Right lobe of liver (tissue), 6 donors: ENCODE measurements at places on chromosomes 2 and 18. TPM values are rescaled to one million over a fixed set of nuclear protein-coding genes. Genes with fewer than 3 reads are reported as not detected.
A peak's percentile ranks its signal among the peaks of the same experiment; 100 is the strongest.

- no peak overlapping the region for H3K27ac ChIP-seq
- no peak overlapping the region for H3K4me3 ChIP-seq
- no peaks in the 10 kb centered on the region for H3K36me3 ChIP-seq
- no peak for DNase-seq
- H3K4me1 ChIP-seq = no peaks in the 10 kb centered on the region
Measured at GRCh38 chr2:36553683-36554082, 44.3 kb downstream of the FEZ2 start.

DNA sequence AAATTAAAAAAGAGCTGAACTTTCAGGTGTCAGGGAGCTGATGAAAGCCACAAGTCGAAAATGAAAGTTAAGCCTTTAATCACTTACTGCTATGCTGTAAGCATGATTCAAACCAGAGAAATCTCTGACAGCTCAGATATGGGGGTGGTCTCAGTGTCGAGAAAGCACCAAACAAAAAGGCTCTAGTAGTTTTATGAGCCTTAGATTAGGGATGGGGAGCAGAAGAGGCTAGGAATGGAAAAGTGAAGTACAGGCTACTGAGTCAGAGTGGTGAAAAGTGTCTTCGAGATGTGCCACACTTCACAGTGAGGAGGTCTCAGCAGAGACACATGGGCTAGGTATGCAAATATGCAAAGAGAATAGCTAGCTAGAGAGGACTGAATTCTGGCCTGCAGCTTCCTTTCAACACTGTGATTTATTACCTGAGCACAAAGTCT lies 482.2 kb downstream of the SPAG16 start:
- no peak overlapping the region for H3K27ac ChIP-seq
- H3K36me3 ChIP-seq = no peaks in the 10 kb centered on the region
- H3K27me3 ChIP-seq = no peaks in the 10 kb centered on the region
- DNase-seq = no peak
- no peaks in the 10 kb centered on the region for H3K4me1 ChIP-seq
- no peak overlapping the region for H3K4me3 ChIP-seq

The ASAP2 gene
- 4.2 TPM for total RNA-seq

DNA sequence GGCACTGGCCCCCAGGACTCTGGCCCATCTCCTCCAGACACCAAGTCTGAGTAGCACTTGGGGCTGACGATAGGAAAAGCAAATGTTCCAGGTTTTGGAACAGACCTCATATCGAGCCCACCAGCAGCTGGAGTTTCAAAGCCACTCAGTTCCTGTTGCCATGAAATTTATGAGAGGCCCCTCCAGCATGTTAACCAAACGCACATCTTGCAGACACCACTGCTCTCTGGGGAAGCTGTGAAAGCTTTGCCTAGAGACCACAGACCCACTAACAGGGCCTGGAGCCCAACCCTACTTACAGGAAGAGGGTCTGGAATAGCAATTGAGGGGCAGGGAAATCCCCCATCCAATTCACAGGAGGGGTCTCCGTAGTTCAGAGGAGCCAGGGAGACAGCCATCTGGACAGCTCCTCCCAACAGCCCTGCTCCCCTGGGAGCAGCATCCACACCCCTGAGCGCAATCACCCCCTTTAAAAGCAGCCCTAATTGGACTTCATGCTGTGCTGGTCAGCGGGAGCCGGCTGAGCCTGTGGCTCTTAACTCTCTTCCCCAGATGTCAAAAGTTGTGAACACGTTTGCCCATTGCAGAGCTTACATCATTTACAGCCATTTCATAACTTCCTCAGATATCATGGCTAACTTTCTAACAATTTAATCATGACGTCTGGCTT lies 81.3 kb downstream of the TGFA start:
- H3K27ac ChIP-seq = no peak overlapping the region
- no peaks in the 10 kb centered on the region for H3K4me1 ChIP-seq
- no peaks in the 10 kb centered on the region for H3K27me3 ChIP-seq
- no peaks in the 10 kb centered on the region for H3K36me3 ChIP-seq
- DNase-seq = no peak

The CFAP65 gene
- not detected for total RNA-seq

DNA sequence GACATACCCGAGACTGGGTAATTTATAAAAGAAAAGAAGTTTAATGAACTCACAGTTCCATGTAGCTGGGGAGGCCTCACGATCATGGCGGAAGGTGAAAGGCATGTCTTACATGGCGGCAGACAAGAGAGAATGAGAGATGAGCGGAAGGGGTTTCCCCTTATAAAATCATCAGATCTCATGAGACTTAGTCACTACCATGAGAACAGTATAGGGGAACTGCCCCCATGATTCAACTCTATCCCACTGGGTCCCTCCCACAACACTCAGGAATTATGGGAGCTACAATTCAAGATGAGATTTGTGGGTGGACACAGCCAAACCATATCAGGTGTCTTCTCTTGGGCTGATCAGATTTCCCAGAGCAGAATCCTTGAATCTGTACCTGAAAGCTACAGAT lies 617.3 kb upstream of the ID2 start:
- no peaks in the 10 kb centered on the region for H3K27me3 ChIP-seq
- DNase-seq = no peak
- no peak overlapping the region for H3K4me3 ChIP-seq
- H3K4me1 ChIP-seq = no peaks in the 10 kb centered on the region
- H3K27ac ChIP-seq = no peak overlapping the region
- H3K36me3 ChIP-seq = no peaks in the 10 kb centered on the region

The CD207 gene
- not detected for total RNA-seq

DNA sequence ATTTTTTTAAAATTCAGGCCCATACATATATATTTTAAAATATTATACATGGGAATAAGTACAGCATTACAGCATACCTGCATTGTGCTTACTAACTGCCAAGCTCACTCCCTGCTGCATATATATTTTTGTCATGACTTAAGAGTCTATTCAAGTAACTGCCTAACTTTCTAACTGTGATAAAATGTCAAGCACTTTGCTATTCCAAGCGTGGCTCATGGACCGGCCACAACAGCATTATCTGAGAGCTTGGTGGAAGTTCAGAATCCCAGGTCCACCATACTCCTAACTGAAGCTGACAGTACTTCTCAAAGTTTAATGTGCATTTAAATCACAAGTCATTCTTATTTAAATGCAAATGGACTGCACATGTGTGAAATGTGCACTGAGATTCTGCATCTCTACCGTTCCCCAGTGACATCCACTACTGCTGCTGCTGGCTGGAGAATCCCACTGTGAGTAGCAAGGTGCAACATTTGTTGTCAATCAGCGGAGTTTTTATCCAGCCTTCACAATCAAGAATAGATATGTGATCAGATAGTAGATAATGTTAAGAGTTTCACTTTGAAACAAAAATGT lies 79.1 kb downstream of the DYM start:
- no peak overlapping the region for H3K27ac ChIP-seq
- no peak for DNase-seq
- H3K36me3 ChIP-seq = peaks cover 2% of the 10 kb centered on the region
- no peaks in the 10 kb centered on the region for H3K27me3 ChIP-seq
- H3K4me1 ChIP-seq = no peaks in the 10 kb centered on the region

GRCh38 chr2:117850015-117850414 lies 35.5 kb downstream of the DDX18 start:
- no peaks in the 10 kb centered on the region for H3K4me1 ChIP-seq
- H3K36me3 ChIP-seq = no peaks in the 10 kb centered on the region
- no peaks in the 10 kb centered on the region for H3K27me3 ChIP-seq

- peak within 1 kb of the TSS; percentile 74 for H3K27ac ChIP-seq
- H3K4me1 ChIP-seq = peaks cover 7% of the 10 kb centered on the region
- peak; percentile 59 for DNase-seq
- no peaks in the 10 kb centered on the region for H3K27me3 ChIP-seq
Measured at GRCh38 chr2:133568172-133568571, at the start of gene NCKAP5. Gene NCKAP5 (minus strand): TSS chr2:133568463. CDS start chr2:133517526, 50,937 bp downstream.

DNA sequence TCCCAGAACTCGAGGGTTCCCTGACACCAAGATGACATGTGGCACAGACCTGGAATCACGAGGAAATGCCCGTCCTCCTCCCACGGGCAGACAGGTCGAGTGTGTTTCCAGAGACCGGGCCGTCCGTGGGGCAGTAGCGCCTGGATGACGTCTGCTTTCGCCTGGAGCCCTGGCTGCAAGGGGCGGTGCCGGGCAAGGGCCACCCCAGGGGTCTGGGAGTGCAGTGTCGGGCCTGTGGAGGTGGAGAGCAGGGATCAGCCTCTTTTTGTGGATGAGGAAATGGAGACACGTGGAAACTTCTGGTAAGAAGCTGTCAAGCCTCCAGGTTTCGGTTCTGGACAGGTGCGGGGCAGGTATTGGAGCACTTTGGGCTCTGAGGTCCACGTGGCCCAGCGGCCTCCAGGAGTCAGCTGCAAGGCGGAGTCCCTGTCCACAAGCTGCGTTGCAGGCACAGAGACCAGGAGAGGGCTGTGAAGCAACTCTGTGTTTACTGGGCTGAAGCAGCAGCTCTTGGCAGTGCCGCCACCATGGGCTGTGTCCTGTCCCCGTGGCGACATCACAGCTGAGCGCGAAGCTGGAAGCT lies 25.6 kb downstream of the NFATC1 start:
- H3K27me3 ChIP-seq = no peaks in the 10 kb centered on the region
- no peaks in the 10 kb centered on the region for H3K36me3 ChIP-seq
- no peak overlapping the region for H3K27ac ChIP-seq
- DNase-seq = no peak
- H3K4me3 ChIP-seq = no peak overlapping the region

The PID1 gene
- 73.4 TPM for total RNA-seq

- H3K4me1 ChIP-seq = no peaks in the 10 kb centered on the region
- no peaks in the 10 kb centered on the region for H3K27me3 ChIP-seq
- no peak overlapping the region for H3K27ac ChIP-seq
Measured at GRCh38 chr2:119746836-119747686, 12.7 kb upstream of the PTPN4 start.

- H3K27ac ChIP-seq = no peak overlapping the region
- DNase-seq = no peak
- no peak overlapping the region for H3K4me3 ChIP-seq
- H3K27me3 ChIP-seq = no peaks in the 10 kb centered on the region
Measured at GRCh38 chr2:30492185-30492584, 45.1 kb downstream of the LCLAT1 start.

The ZC3H15 gene
- 25.9 TPM for total RNA-seq

The PTPN4 gene
- total RNA-seq = 8.5 TPM

DNA sequence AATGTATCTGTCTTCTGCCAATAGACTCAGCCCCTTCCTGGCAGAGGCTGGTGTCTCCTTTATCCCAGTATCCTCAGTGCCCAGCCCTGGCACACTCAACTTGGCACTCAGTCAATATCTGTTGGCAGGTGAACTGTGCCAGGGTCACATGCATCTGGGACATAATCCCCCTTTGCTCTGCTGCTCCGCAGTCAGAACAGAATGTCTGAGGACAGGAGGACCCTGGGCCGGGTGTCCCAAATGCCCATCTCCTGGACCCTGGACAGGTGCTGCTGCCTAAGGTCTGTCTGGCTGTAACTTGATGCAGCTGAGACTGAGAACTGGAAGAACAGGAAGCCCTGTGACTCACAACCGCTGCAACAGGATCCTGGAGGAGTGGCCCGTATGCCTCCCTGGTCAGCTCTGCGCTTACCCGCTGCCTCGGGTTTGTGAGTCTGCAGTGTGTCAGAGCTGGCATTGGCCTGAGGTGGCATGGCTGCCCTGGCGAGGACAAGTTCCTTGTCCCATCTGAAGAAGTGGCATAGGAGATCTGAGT lies 11.4 kb downstream of the HK2 start:
- no peaks in the 10 kb centered on the region for H3K36me3 ChIP-seq
- no peaks in the 10 kb centered on the region for H3K4me1 ChIP-seq
- DNase-seq = peak; percentile 55
